Activated T-cell treated with anti-CD3 and anti-CD28 coated beads, Interleukin-2, amount 50 U/mL, for 4 hours (primary cell): ENCODE measurements at places on chromosomes 12 and 14. TPM values are rescaled to one million over a fixed set of nuclear protein-coding genes. Genes with fewer than 3 reads are reported as not detected.

- peak; percentile 12 for DNase-seq
Measured at GRCh38 chr14:51652168-51653078, 713 bp downstream of the FRMD6 start.

Gene LRRIQ1
- total RNA-seq: not detected

Gene TEP1
- total RNA-seq: 19.3 TPM

Gene RIMBP2
- total RNA-seq: not detected

DNA sequence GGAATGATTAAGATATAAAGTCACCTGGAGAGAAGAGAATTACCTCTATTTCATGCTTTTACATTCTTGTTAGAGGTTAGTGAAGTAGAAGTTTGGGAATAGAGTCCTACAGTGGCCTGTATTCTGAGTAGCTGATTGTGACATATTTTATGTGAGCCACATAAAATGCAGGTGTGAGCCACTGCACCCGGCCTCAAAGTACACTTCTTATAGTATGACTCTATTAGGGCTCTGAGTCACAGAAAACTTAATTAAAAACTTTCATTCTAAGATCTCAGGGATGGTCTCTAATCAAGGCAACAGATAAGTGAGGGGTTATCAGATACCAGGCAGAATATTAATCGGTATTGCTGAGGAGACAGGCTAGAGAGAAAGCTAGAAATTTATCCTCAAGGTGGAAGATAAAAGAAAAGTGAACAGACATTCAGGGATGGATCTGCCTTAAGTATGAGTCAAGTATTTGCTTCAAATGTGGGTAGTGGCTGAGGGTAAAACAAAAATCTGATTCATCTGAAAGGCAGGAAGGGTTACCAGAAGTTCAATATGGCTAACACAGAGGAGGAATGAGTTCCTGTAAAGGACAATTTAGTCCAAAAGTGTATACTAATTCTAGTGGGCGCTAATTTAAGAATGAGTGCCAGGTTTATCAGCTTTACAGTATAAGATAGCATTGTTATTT lies 5.5 kb upstream of the G2E3 start:
- no peak for DNase-seq

DNA sequence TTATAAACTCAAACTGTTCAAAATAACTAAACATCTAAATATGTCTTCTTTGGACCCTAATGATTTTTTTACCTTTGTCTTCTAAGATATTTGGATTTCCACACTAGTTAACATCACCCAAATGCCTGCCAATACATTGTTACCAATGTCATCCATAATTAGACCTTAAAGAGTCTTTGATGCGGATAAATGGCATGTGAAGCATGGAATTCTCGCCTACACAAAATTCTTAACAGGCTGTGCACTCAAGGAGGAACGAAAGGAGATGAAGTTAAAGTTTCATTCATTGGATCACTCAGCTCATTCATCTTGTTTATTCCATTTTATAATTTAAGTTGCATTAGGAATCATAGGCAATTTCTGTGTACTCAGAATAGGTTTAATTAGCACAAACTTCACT lies 219.7 kb downstream of the ACSS3 start:
- no peak for DNase-seq

DNA sequence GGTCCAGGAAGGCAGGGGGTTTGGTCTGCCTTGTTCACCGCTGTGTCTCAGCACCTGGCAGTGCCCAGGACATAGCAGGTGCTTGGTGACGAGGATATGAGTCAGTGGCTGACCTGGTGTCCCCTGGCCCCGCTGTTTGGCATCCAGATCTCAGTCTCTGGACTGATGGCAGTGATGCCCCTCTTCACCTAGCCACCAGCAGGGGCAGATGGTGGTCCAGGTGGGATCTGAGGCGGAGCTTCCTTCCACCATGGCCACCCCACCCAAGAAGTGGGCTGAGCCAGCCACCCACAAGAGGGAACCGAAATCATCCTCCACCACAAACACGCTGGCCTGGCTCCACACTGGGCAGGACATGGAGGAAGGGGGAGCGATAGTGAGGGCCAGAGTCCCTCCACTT lies 16.1 kb upstream of the SH2B3 start:
- no peak for DNase-seq

DNA sequence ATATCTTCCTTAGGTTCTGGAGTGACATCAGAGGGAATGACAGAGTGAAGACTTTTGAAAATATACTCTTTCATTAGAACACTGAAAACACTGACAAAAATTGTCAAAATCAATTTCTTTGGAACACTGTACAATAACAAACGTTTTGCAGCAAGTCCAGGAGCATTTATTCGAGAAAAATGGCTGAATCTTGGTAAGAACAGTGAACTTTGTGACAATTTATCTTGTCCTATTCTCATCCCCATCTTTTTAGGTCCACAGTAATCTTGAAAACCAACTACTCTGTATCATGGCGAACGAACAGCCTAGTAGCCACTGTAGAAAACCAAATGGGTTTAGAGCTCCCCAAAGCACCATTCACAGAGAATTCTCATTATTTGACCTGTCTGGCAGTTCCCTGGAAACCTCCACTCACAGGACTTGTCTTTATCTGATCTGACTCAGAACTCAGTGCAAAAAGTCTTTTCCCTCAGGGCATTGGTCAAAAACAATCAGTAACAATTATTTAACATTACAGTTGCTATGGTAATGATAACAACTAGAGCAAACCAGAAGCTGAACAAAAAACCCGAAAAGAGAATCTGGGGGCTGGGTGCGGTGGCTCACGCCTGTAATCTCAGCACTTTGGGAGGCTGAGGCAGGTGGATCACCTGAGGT lies 20.3 kb upstream of the PPP2R5E start:
- no peak for DNase-seq

Gene EIF2S1
- 401 TPM for total RNA-seq

GRCh38 chr14:73752297-73752992 lies 38.3 kb upstream of the PNMA1 start:
- DNase-seq: no peak

- no peak for DNase-seq
Measured at GRCh38 chr14:68368850-68369249, 424.0 kb downstream of the ZFP36L1 start.

- DNase-seq: peak; percentile 42
Measured at GRCh38 chr14:70622111-70622712, 19.5 kb upstream of the TTC9 start.

GRCh38 chr12:132480623-132481132 lies 9.3 kb upstream of the FBRSL1 start:
- DNase-seq: no peak

DNA sequence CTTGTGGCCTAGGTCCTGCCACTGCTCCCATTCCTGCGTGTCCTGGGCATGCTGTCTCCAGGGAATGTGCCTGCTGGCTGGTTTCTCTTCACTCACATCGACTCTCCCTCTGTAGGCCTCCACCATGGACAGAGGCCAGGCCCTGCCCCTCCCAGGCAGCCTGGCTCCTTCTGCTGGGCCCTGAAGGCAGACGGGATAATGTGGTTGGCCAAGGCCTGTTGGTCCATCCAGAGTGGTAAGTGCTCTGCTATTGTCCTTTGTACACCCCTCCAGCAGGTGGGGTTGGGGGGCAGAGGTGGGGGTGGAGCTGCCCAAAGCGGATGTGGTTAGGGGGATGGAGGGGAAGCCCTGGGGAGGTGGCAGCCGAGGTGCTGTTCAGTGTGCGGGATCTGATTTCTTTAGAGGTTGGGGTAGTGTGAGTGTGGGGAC lies 9.5 kb upstream of the NR4A1 start:
- DNase-seq: no peak

GRCh38 chr12:25368557-25368956 lies 117.8 kb upstream of the KRAS start:
- no peak for DNase-seq

DNA sequence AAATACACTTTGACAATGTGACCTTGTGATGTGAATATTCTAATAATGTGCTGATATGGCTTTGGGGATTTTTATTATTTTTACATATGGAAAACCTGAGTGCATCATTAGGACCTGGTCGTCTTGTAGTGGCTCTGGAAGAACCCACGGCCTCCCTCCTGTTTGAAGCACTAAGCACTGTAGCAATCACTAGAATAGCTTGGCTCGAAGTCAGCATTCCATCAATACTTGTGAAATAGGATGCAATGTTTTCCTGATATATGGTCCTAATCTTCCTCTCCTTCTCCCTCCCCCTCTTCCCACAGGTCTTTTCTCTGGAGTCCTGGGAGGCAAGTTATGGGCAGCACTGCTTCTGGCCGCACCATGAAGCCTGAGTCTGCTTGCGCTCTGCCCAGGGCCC lies 71.9 kb downstream of the NRXN3 start:
- no peak for DNase-seq

Gene CD69
- 322 TPM for total RNA-seq

GRCh38 chr14:28245216-28245615 lies 521.4 kb upstream of the FOXG1 start:
- DNase-seq: no peak

GRCh38 chr12:211142-211465 lies 2.9 kb downstream of the SLC6A12 start:
- DNase-seq: no peak

DNA sequence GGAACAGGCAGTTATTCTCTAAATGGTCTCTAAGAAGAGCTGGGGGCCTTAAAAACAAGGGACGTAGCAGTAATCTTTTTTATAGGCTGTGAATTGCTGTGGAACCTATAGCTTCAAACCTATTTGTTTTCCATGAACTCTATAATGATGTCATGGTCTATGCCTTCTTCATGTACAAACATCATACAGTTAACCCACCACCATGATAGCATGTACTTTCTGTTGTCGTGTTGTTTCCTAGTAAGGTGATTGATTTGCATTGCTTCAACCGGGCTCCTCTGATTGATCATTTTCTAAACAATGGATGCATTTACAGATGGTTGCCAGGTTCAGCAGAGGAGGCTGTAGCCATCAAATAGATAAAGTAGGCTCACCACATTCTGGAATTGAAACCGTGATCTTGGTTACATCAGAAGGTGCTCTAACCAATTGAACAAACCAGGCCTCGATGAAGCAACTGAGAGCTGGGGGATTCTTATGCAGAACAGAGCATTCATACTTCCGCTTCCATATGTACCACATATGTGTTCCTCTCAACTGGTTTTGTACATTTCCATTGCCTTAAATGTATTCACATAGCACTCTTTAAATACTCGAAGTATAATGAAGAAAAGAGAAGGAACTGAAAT lies 25.6 kb upstream of the PCNX1 start:
- no peak for DNase-seq

DNA sequence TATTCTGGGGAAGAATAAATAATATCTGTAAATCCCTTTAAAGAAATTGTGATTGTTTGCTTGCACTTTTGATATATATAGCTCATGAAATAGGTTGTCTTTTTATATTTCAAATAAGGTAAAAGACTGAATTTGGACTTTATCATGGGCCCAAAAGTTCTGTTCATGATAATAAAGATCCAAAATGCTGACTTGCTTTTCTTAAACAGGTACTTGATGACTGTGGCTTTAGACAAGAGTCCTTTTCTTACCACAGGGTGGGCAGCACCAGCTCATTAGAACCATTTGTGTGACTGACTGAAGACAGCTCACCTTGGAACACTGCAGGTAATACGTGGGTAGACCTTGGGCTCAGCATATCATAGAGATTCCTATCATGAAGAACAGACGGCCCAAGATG lies 432.6 kb downstream of the ETNK1 start:
- DNase-seq: no peak

DNA sequence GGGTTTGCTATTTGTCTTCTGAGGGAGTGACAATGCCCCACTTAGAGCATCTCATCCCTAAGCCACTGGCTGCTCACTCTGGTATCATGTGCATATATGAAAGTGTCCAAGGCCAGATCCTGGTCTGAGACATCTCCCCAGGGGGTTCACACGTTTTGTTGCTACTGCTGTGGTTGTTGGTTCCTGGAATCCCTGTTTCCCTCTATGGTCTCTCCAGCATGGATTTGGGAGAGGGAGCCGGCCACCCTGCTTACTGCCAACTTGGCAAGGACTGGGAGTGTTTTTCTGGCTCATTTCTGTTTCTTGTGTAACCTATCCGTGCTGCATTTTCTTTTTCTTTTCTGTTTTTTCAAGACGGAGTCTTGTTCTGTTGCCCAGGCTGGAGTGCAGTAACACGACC lies 101.3 kb upstream of the MAX start:
- DNase-seq: no peak

Gene TCHP
- 25.4 TPM for total RNA-seq

Gene IL31
- 5.3 TPM for total RNA-seq

Gene HEBP1
- total RNA-seq: 9.0 TPM

Gene NELL2
- 22.8 TPM for total RNA-seq

Gene CARMIL3
- total RNA-seq: 1.8 TPM

GRCh38 chr12:46585854-46586621 lies 213.5 kb upstream of the SLC38A2 start:
- DNase-seq: no peak

DNA sequence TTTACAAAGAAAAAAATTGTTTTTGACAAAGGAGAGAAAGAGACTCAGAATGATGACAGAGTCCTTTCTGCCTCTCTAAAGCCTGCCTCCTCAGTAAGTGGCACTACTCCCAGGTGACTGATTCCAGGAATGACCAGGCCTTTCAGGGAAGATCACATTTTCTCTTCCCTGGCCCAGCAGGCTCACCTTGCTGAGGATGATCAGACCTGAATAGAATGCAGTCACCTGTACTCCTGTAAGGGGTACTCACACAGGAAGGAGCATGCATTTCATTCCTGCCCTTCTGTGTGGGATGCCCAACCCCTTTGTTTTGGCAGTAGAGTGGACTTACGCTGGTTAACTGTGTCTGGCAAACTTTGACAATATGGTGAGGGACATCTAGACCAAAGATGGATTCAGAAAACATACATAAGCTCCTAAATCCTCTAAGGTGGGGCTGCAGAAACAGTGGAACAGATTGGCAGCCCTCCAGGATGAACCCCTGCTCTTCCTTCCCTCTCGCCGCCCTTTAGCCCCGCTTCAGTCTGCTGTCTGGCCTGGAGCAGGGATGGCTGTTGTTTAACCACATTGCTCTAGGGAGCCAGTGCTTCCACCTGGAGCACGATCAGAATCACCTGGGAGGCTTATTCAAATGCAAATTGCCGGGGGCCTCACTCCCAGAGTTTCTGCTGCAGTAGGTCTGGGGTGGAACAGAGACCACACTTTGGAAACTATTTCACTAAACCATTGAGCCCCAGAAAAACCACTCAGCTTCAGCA lies 29.8 kb downstream of the ERG28 start:
- DNase-seq: no peak

GRCh38 chr14:23376482-23377197 lies at the start of gene CMTM5:
CMTM5 (plus strand) TSS chr14:23377046; CDS start chr14:23377252, 206 bp downstream.
- DNase-seq: no peak

- no peak for DNase-seq
Measured at GRCh38 chr12:28355161-28355560, 164.9 kb downstream of the CCDC91 start.

Gene DAO
- not detected for total RNA-seq

GRCh38 chr14:81991998-81992397 lies 458.3 kb upstream of the SEL1L start:
- no peak for DNase-seq

Gene CACNA1C
- 0.03 TPM for total RNA-seq

Gene STAB2
- total RNA-seq: not detected

GRCh38 chr14:77599889-77600288 lies 16.5 kb downstream of the SPTLC2 start:
- DNase-seq: no peak

Gene IL23A
- 19.8 TPM for total RNA-seq
